ENCODE measurements at places on chromosomes 3 and 15. TPM values are rescaled to one million over a fixed set of nuclear protein-coding genes. Genes with fewer than 3 reads are reported as not detected.

DNA sequence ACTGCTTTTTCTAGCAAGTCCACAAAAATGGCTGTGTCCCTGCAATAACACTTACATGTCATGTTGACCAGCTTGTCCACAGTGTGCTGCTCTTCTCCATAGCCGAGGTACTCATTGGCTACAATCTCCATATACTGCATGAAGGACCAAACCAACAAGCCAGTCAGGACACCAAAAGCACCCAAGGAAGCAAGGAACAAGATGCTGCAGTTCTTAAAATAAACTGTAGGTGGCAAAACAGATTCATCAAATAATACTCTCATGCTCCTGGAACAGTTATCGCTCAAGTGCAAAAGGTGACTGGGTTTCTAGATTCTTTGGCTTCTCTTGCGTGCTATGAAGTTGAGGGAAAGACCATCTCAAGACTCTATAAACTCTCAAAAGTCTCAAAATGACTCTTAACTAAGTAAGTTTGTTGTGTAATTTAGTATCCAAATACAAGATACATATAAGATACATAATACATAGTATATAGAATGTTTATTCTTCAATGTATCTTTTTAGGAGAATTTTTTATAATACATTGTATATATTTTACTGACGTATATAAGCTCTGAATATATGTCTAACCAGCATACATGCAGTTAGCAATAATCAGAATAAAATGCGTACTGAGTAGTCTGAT, 57.0 kb downstream of the NEK10 start:
- no peaks in the 10 kb centered on the region for H3K36me3 ChIP-seq
- no peaks in the 10 kb centered on the region for H3K27me3 ChIP-seq
- no peak overlapping the region for H3K4me3 ChIP-seq
- no peaks in the 10 kb centered on the region for H3K4me1 ChIP-seq
- peak; percentile 84 for DNase-seq

DNA sequence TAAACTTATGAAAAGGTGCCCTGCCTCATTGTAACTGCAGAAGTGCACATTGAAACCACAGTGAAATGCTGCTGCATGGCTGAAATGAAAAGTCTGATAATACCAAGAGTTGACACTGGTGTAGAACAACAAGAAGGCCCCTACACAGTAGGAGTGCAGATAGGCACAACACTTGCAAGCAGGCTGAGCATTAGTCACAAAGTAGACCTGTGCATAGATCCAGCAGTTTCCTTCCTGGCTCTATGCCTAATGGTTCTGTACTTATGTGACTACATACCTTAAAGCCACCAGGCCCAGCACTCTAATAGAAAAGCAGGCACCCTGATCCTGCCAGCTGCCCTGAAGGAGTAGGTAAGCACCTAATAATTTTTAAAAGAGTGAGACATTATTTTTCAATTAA, 41.8 kb downstream of the PRR23E start:
- no peak overlapping the region for H3K4me3 ChIP-seq
- H3K27ac ChIP-seq = no peak overlapping the region
- H3K4me1 ChIP-seq = no peaks in the 10 kb centered on the region
- no peak for DNase-seq
- no peaks in the 10 kb centered on the region for H3K36me3 ChIP-seq
- no peaks in the 10 kb centered on the region for H3K27me3 ChIP-seq

DNA sequence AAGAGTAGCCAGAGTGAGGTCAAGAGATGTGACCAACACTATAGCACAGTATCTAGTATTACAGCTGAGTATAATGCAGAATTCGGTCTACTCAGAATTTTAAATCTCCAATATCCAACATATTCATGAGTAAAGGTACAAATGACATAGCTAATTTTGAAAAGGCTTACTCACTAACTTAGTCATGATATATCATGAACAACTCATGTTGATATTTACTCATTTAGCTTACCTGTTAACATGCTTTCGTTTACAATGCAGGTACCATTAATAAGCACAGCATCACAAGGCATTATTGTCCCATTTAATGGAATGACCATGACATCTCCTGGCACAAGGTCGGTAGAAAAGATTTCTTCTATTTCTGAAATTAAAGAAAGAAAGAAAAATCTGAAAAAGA, 36.9 kb downstream of the ATP13A3 start:
- H3K4me3 ChIP-seq = no peak overlapping the region
- H3K4me1 ChIP-seq = no peaks in the 10 kb centered on the region
- no peaks in the 10 kb centered on the region for H3K27me3 ChIP-seq
- H3K27ac ChIP-seq = no peak overlapping the region

GRCh38 chr15:68025835-68026424, 28.2 kb upstream of the PIAS1 start:
- no peak for DNase-seq
- H3K27ac ChIP-seq = no peak overlapping the region
- H3K27me3 ChIP-seq = no peaks in the 10 kb centered on the region
- H3K36me3 ChIP-seq = no peaks in the 10 kb centered on the region
- no peaks in the 10 kb centered on the region for H3K4me1 ChIP-seq

DNA sequence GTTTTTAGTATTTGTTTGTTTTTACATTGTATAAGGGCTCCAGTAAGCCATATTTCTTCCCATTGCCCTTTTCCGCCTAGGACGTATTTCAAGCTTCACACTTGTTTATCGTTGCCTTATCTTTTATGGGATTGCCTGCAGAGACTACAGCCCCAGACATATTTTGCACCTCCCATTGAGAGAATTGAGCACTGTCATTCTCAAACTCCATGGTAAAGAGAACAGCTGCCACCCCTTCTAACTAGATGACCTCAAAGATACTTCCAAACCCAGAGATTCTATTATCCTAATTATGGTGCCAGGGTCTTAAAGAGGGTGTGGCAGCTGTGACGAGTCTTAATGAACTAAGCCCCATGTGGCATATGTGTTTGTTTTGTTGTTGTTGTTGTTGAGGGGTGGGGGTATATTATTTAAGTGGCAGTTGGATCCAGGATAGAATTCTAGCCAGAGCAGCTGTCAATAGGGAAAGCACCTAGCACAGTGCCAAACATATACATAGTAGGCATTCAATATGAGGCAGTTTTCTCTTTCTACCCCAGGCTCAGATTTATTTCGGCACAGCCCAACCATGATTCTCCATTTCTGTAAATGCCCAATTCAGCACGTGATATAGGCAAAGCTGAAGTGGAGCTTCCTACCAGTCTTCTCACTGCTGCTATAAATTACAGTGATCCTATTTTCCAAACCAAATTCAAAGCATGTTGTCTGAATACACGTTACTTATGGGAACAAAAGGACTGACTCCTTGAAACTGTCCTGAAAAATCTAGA, 932 bp upstream of the TP53BP1 start:
- peaks cover 19% of the 10 kb centered on the region for H3K4me1 ChIP-seq
- H3K36me3 ChIP-seq = peaks cover 20% of the 10 kb centered on the region
- H3K27me3 ChIP-seq = no peaks in the 10 kb centered on the region
- peak overlapping the region; percentile 91 for H3K4me3 ChIP-seq

- no peak for DNase-seq
- H3K27ac ChIP-seq = no peak overlapping the region
- H3K4me1 ChIP-seq = no peaks in the 10 kb centered on the region
- no peaks in the 10 kb centered on the region for H3K27me3 ChIP-seq
Measured at GRCh38 chr3:144499001-144499930, 527.6 kb downstream of the DIPK2A start.

The CMTM7 gene
- 7.1 TPM for total RNA-seq

The HIGD1A gene
- 103 TPM for total RNA-seq

The HACL1 gene
- total RNA-seq = 52.7 TPM

The PDCD10 gene
- 65.5 TPM for total RNA-seq

The POMGNT2 gene
- 59.3 TPM for total RNA-seq

The CP gene
- not detected for total RNA-seq

The EBLN2 gene
- 7.9 TPM for total RNA-seq

All from Karpas-422 (cell line).